NCI-H2029 (cell line): ENCODE measurements at places on chromosomes 4 and X.
A peak's percentile ranks its signal among the peaks of the same experiment; 100 is the strongest.

DNA sequence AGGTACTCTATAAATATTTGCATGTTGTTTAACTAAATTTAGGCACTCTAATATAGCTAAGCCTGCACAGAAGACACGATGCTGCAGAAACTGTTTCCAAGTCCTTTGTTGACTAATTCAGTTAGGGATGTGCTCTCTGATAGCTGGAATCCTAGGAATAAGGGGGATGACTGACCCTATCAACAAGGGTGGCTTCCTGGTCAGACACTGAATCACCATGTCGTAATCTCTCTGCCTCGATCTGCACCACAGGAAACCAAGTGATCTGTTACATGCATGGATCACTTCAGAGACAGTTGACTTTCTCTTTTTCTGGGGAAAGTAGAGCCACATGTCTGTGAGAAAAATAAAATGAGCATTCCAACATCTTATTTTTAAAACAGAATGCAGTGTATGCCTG, 169.1 kb downstream of the GUCY2F start:
- no peak for DNase-seq

- DNase-seq: no peak
Measured at GRCh38 chr4:35565640-35566039, 678.7 kb downstream of the ARAP2 start.

DNA sequence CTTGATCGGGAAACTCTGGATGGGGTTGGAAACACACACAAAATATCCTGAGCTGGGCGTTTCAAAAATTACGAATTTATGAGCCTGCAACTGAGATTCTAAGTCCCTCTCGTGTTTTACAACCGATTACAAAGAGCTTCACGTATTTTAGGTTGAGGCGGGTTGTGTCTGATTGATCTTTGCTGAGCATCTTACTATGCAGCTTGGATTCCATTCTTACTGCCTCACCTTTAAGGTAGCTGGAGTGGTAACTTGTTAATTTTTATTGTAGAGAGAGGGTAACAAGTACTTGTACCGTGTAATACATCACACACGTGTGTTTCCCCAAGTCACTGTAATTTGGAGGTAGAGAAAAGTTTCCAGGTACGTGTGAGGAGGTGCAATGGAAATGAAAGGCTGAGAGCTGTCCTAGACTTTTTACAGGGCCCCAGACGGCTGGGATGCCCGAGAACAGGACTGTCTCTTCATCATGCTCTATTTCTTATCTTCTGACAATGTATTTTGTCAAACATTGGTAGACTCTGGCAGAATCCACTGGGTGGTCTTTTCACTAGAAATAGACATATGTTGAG, 97.8 kb upstream of the TENM3 start:
- no peak for DNase-seq

DNA sequence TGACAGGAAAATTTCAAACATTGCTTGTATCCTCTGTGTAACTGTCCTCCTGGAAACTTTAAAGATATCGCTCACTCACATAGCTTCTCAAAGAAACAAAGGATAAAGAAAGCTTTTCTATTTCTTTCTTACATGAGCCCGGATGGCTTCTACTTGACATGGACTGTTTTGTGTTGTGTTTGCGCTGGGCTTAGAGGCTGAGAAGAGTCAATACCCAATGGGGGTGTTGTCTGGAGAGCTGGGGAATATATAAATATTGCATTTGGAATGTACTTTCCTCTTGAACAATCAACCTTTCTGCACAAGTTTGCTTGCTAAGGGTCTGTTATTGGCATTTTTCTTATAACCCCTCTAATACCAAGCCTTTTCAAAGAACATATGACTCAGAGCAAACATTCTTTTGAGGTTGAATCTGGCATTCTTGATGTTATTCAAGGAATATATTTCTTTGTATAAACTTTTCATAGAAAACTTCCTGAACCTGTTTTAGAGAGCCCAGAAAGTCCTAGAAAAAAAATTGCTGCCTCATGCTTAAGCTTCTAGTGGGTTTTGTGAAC, 331.9 kb downstream of the PACRGL start:
- no peak for DNase-seq

DNA sequence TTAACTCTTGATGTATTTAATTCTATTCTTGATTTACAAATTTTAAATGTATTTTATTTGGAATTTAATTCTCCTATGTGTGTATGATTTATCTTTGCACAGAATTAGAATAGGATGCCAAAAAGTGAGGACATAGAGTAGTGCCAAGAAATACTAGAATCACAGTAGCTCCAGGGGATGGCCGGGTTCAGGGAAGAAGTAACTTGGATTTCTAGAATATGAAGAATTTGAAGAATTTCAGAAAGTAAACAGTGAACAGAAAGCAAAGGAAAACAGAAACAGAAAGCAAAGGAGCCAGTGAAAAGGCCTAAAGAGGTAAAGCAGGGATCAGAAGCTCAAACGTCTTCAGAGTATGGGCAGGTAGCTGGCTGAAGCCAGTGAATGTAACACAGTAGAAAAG, 1187.6 kb downstream of the RPA4 start:
- no peak for DNase-seq

DNA sequence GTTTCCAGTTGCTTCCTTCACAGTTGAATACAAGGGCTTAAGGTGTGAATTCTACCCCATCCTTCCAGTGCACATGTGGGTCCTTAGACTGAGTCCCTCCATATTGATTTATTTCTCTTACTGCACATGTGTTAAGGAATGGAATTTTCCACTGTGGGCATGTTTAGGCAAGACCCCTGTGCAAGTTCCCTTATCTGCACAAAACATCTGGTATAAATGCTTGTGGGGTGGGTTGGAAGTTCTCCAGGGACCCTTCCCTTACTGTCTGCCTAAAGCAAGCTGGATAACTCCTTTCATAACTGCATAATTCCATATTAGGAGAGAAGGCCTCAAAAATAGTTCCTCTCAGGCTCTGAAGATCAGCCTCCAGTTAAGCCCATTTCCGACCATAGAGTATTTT, 570.9 kb downstream of the ADGRL3 start:
- DNase-seq: no peak

DNA sequence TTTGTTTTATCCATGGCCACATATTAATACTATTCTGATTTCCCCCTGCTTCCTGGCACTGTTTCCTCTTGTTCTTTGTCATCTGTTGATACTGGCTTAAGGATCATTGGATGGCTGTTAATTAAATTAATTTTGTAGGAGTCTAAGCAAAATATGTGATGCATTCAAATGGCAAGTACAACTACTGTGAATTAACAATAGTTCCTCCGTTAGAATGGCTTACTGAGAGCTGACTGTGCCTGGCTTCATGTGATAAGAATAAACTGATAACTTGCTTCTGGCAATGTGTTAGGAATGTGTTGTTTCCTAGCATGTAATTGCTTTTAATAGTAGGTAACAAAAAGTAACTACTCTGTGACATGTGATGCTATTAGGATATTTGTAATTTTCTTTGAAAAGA, 98.5 kb downstream of the RPA4 start:
- DNase-seq: no peak

DNA sequence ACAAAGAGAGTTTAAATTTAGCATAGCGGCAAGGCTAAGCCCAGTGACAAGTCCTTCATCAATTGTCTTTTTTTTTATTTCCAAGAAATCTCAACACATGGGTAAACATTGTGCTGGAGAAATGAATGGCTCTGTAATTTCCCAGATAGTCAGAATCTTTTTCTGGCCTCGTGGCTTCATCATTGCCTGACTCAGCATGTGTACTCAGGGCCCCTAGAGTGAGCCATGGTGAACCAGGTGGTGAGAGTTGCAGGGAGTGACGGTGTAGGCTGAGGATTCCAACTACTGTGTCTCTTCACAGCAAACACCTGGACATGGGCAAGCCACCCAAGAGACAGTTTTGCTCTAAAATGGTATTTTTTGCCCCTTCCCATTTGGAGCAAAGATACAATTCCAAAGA, 43.1 kb upstream of the UCP1 start:
- no peak for DNase-seq

- DNase-seq: no peak
Measured at GRCh38 chr4:2182994-2183393, 58.9 kb downstream of the HAUS3 start.

GRCh38 chr4:102799816-102800215, 27.5 kb downstream of the UBE2D3 start:
- no peak for DNase-seq

GRCh38 chrX:960821-961220, 251.6 kb downstream of the CRLF2 start:
- no peak for DNase-seq

- no peak for DNase-seq
Measured at GRCh38 chrX:120462370-120462769, 6.7 kb downstream of the LAMP2 start.

- no peak for DNase-seq
Measured at GRCh38 chrX:96994093-96994492, 110.4 kb downstream of the RPA4 start.

- no peak for DNase-seq
Measured at GRCh38 chrX:21955403-21956189, 15.1 kb downstream of the SMS start.

DNA sequence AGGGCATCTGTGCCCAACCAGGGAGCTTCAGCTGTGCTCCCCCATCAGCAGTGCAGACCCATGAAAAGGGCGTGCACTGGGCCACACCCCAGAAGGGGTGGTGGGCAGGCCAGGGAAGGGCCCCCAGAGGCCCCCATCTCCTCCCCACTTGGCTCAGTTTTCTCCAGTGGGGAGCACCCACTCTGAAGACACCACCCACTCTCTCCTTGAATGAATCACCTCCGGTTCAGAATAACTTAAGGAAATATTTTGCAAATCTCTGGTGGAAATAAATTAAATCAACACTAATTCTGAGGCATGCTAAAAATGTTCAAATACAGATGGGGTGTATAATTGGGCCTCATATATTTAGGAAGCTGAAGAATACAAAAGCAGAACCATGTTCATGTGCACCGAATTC, 41.3 kb upstream of the PPP2R2C start:
- no peak for DNase-seq

DNA sequence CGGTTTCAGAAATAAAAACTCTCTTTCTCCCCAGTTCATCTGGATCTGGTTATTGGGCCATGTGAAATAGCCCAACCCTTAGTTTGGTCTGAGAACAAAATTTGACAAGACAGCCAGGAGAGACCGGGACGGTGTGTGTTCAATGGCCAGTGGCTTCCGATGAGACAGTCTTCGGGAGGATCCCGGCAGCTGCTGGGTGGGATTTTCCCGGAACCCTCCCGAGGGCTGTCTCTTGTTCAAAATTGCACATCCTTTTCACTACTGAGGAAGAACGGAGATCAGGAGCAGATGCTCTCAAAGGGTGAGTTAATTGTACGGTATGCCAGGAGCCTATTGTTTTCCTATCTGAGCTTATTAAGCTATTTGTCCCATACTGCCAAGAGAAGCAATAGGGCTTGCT, 166.5 kb downstream of the PRR32 start:
- DNase-seq: no peak

DNA sequence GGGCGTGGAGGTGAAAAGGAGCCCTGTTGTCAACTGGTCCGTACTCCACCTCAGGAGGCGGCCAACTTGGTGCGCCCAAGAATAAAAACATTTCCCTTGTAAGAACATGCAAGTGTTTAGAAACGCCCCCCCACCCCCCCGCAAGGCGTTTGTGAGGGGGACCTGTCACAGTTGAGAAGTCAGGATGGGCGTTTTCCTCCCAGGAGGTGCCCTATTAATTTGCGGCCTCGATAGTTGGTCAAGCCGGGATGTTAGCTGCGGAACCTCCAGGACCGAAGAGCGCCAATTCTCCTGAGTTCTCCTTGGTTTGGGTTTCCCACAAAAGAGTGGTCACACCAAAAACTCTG, 651 bp upstream of the SAP30 start:
- no peak for DNase-seq

DNA sequence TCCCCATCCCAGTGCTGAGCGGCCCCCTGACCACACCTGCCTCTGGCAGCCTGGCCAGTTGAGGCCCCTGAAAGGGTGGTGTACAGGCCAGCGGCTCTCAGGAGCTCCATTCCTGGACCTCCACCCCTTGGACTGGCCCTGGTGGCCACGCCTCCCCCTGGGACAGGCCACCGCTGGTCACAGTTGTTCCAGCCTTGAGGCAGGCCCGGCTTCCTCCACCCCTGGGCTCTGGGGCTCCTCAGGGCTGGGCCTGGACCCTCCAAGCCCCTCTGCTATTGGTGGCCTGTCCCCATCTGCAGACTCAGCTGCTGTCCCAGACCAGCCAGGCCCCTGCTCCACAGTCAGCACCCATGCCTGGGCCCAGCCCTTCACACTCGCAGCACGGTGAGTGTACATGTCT, 93.2 kb upstream of the NKX1-1 start:
- no peak for DNase-seq

GRCh38 chrX:12701628-12702027, 89.6 kb upstream of the PRPS2 start:
- DNase-seq: peak; percentile 71

GRCh38 chr4:10492464-10492863, 35.2 kb upstream of the ZNF518B start:
- no peak for DNase-seq

DNA sequence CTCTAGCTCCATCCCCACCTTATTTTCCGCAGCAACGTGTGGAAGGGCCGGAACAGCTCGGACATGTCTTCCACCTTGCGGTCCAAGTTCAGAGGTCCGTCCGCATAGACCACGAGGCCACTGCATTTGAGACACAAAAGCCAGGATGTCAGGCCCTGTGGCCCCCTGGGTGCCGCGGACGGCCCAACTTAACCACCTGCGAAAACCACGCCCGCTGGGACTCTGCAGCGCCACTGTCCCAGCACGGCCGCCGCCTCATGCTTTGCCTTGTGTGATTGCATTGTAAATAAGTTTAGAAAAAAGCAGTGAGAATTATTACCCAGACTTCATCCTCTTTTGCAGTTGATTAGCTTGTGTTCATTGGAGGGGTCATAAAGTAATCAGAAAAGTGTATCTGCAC, 58.2 kb upstream of the MXD4 start:
- no peak for DNase-seq

GRCh38 chr4:64327237-64327636, 82.0 kb downstream of the TECRL start:
- DNase-seq: no peak

GRCh38 chr4:78197947-78198346, 140.8 kb downstream of the FRAS1 start:
- no peak for DNase-seq

- DNase-seq: no peak
Measured at GRCh38 chr4:56704089-56704871, 23.2 kb upstream of the HOPX start.

- DNase-seq: no peak
Measured at GRCh38 chr4:6658597-6659075, 18.2 kb downstream of the MRFAP1 start.

- no peak for DNase-seq
Measured at GRCh38 chrX:37922928-37923327, 75.6 kb upstream of the DYNLT3 start.

GRCh38 chrX:150869450-150869849, 29.0 kb downstream of the CD99L2 start:
- no peak for DNase-seq

DNA sequence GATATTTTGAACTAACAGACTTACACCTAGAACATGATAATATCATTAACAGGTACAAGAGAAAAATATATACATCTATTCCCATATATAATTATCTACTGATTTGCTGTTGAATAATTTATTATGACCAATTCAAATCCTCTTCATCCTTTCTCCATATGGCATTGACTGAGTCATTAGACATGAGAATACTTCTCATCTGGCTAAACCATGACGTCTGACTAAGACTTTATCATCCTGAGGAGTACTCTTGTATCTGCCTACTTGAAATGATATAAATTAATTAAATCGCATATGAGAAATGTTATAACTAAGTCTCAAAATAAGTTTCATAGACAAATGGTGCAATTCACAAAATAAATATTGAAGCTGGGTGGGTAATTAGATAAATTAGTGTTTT, 67.4 kb downstream of the EMCN start:
- no peak for DNase-seq
